ENCODE measurements at places on chromosomes 7 and 10. TPM values are rescaled to one million over a fixed set of nuclear protein-coding genes. Genes with fewer than 3 reads are reported as not detected.

GRCh38 chr10:13351340-13351915, 3.3 kb upstream of the SEPHS1 start:
- DNase-seq, result no peak

SUFU gene
- 25.8 TPM for total RNA-seq

- no peak for DNase-seq
These were observed 55.6 kb downstream of the CLIP2 start for GRCh38 chr7:74344786-74345185.

STOX1 gene
- 8.0 TPM for total RNA-seq

GRCh38 chr7:13057462-13058200, 370.2 kb downstream of the ARL4A start:
- no peak for DNase-seq

IL6 gene
- total RNA-seq, result not detected

- no peak for DNase-seq
These were observed 24.1 kb downstream of the ZNF92 start for GRCh38 chr7:65397730-65398142.

DNA sequence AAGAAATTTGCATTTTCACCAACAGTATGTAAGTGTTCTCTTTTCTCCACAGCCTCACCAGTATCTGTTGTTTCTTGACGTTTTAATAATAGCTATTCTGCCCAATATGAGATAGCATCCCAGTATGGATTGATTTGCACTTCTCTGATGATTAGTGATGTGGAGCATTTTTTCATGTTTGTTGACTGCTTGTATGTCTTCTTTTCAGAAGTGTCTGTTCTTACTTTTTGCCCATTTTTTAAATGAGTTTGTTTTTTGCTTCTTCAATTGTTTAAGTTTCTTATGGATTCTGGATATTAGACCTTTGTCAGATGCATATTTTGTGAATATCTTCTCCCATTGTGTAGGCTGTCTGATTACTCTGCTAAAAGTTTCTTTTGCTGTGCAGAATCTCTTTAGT, 12.2 kb upstream of the TPK1 start:
- no peak for DNase-seq

COL26A1 gene
- total RNA-seq, result 44.5 TPM

NPY gene
- total RNA-seq, result 1.1 TPM

ARMS2 gene
- not detected for total RNA-seq

PLAU gene
- 0.93 TPM for total RNA-seq

LLCFC1 gene
- not detected for total RNA-seq

GPNMB gene
- total RNA-seq, result 0.98 TPM

DNA sequence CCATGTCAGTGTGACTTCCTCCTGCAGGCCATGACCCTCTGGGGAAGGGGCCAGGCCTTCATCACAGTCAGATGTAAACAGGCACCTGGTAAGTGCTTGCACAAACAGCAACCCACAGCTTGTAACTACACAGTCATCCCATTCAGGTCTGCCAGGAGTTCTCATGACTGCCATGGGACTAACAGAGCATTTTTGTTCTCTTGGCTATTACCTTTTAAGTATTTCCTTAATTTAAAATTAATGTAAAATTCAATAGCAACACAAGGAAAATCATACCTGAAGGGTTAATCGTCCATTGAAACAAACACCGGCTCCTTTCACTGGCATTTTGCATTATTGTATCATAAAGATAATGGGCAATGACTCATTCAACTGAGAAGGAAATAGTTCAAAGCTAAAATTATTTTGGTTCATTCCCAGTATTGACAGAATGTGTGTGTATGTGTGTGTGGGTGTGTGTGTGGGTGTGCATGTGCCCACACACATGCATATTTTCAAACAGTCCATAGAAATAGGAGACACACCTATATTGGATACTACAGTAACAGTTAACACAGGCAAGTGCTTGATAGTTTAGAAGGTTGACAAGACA, 307.9 kb downstream of the WDR11 start:
- DNase-seq, result no peak

HYAL4 gene
- total RNA-seq, result not detected

MSMB gene
- not detected for total RNA-seq

DNA sequence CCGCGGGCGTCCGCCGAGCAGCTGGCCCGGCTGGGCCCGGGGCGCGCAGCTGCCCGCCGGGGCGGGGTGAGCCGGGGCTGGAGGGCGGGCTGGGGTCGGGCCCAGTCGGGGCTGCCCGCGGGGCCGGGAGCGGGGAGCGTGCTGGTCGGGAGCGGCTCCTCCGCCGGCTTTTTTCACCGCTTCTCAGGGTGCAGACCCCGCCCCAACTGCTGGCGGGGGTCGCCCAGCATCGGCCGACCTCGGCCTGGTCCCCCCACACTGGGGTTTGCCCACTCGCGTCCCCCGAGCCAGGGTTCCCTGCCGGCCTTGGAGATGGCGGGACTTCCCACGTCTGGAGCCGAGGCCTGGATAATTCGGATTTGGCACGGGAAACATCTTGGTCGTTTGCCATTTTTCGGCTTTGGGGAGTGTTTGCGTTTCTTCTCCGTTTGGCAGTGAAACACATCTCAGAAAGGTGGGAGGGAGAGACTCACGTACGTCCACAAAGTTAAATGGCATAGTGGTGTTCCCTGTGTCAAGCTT, 432 bp downstream of the TMEM248 start:
- DNase-seq, result no peak

- no peak for DNase-seq
These were observed 176.0 kb upstream of the NAMPT start for GRCh38 chr7:106460792-106461254.

GRCh38 chr7:103991406-103991805, 1.9 kb upstream of the RELN start:
- DNase-seq, result no peak

- no peak for DNase-seq
These were observed 765 bp upstream of the LCOR start for GRCh38 chr10:96831200-96831866.

DNA sequence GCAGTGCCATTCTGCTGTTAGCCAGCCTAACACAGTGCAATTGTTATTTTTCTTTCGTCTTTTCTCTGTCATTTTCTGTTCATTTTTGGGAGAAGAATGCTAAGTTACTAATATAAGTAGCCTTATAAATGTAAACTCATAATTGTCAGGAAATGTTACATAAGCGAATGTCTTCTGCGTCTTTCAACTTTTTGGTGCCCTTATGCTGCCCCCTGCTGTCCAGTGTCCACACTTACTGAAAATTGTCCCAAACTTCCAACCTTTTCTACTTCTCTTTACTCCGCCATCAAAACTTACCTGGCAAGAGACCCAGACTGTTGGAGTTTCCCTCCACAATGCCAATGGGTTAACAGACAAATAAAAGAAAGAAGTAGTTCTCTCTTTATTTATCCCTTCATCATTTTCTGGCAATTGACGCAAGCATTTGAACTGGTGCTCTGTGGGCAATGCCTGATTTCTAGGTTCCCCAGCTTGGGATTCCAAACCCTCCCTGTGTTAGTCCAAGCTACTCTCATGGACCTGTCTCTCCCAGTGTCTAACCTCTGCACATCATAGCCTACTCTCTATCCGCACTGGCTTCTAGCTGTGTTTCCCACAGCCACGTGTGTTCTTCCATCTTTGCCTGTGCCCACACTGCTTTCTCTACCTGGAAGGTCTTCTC, 21.0 kb upstream of the EPC1 start:
- peak; percentile 16 for DNase-seq

- no peak for DNase-seq
These were observed 609.7 kb downstream of the TNS3 start for GRCh38 chr7:46972205-46972604.

PRPS1L1 gene
- total RNA-seq, result not detected

DNA sequence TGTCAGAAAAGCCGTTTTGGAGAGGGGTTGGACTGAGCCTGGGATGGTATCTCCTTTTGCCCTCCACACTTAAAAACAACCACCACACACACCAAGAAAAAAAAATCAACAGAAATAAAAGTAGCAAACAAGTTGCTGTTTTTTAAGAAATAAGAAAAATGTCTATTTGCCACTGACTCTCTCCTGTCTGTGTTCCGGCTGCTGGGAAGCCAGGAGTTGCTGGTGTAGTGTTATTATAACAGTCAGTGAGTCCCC, 163 bp downstream of the EGR2 start:
- DNase-seq, result no peak

DNA sequence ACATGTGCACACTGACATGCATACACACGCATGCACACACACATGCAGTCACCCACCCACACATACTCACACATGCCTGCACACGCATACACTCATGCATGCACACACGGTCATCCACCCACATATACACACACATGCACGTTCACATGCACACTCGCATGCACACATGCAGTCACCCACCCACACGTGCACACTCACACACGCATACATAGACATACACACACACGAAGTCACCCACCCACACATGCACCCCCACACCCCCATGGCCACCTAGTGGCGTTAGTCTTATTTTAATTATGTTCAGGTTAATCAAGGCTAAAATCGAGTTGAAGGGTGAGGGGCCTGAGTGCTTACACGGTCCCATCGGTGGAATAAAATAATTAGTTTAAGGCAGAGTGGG, 96.8 kb downstream of the DNAJB6 start:
- DNase-seq, result no peak

IPMK gene
- total RNA-seq, result 5.7 TPM

ZNF117 gene
- 63.3 TPM for total RNA-seq

DNA sequence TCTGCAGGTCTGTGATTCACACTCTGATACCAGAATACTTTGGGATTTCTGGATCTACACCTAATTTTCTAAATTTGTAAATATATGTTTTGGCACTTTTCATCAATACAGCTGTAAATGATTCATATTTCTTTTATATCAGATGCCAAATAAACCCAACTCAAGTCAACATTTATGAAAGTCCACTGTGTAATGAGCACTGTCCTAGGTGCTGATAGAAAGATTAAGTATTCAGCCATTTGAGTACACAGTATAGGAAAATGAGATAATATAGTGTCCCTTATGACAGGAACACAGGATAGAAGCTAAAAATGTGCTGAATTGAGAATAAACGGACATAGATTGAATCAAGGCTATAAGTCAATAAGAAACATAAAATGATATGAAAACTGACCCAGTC, 6.4 kb downstream of the ANXA7 start:
- DNase-seq, result no peak

DNA sequence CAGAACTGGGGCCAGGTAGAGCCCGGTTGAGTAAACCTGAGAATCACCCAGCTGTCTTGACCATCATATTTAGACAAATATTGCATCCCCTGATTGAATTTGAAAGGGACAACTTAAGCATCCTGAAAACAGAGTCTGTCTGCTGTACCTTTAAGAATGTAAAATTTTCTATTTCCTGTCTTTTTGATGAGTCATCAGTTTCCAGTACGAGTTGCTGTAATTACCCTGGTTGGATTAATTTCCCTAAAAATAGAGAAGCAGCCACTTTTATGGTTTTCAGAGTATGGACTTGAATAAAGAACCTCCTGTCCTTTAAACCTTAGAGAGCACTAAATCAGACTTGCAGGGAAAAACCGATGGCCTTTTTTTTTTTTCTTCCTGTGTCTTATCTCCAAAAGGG, 164.6 kb upstream of the SH2B2 start:
- no peak for DNase-seq

INSIG1 gene
- total RNA-seq, result 31.8 TPM

GRCh38 chr10:120989279-120989678, 138.1 kb downstream of the WDR11 start:
- no peak for DNase-seq

LIPK gene
- total RNA-seq, result not detected

All from progenitor cell of endocrine pancreas (in vitro differentiated cells).